ENCODE measurements at places on chromosomes 7 and 10. TPM values are rescaled to one million over a fixed set of nuclear protein-coding genes. Genes with fewer than 3 reads are reported as not detected.

The FAM25A gene
- not detected for total RNA-seq

The SKAP2 gene
- 11.2 TPM for total RNA-seq

The TRIM50 gene
- not detected for total RNA-seq

DNA sequence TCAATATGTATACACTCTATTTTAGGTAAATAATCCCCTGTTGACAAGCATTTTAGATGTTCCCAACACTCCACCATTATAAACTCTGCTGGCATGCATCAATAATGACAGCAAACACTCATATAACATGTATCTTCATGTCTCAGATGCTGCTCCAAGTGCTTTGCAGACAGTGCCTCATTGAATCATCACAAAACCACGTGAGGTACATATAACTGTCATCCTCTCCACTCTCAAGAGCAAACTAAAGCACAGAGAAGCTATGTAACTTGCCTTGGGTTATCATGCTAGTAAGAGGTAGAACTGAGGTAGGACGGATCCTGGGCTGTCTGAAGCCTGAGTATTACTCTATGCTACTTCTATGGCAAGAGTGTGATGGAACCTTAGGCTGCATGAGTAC is 72.5 kb upstream of the GSDME start:
- H3K4me3 ChIP-seq, result no peak overlapping the region
- H3K27ac ChIP-seq, result no peak overlapping the region
- DNase-seq, result no peak
- H3K36me3 ChIP-seq, result no peaks in the 10 kb centered on the region

DNA sequence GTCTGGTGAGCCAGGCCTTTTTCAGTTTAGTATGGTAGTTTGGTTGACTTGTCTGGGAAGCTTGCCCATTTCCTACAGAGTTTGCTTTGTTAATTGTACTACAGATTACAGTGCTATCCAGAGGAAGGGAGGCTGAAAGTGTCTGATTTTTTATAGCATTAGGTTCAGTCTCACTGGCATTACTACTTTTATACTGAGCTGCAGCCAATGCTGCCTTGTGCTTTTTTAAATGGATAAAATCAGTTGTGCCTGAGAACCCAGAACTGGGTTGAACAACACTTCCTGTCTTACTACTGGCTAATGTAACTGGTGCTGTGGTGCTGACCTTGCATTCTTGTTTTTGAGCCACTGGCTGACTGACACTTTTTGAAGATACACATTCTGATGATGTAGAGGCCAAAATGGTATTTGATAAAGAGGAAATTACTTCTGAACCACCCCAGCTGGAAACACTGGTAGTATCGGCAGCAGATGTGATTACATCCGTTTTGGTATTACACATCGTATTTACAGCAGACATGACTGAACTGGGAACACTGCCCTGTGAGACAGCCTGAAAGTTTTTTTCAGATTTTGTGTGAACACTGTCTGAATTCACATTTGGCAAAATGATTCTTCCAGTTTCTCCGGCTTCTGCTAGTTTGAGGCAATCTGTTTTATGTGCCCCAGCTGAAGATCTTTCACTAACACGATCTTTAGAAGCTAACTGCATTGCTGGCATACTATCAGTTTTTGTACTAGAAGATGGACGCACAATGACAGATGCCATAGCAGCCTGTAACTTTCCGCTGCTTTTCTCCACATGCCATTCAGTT is 74.1 kb downstream of the NRBF2 start:
- H3K4me3 ChIP-seq, result peak overlapping the region; percentile 2
- no peak for DNase-seq
- H3K27ac ChIP-seq, result peak overlapping the region; percentile 64
- H3K27me3 ChIP-seq, result no peaks in the 10 kb centered on the region
- H3K36me3 ChIP-seq, result peaks cover 10% of the 10 kb centered on the region
- H3K4me1 ChIP-seq, result no peaks in the 10 kb centered on the region

GRCh38 chr7:118148930-118149329 is 35.0 kb upstream of the LSM8 start:
- H3K36me3 ChIP-seq, result no peaks in the 10 kb centered on the region
- H3K4me1 ChIP-seq, result no peaks in the 10 kb centered on the region
- DNase-seq, result no peak
- no peak overlapping the region for H3K4me3 ChIP-seq

- peaks cover 34% of the 10 kb centered on the region for H3K4me1 ChIP-seq
- no peak for DNase-seq
- no peak overlapping the region for H3K4me3 ChIP-seq
- H3K27me3 ChIP-seq, result no peaks in the 10 kb centered on the region
- no peaks in the 10 kb centered on the region for H3K36me3 ChIP-seq
Measured at GRCh38 chr7:37433166-37433565, 15.5 kb downstream of the ELMO1 start.

DNA sequence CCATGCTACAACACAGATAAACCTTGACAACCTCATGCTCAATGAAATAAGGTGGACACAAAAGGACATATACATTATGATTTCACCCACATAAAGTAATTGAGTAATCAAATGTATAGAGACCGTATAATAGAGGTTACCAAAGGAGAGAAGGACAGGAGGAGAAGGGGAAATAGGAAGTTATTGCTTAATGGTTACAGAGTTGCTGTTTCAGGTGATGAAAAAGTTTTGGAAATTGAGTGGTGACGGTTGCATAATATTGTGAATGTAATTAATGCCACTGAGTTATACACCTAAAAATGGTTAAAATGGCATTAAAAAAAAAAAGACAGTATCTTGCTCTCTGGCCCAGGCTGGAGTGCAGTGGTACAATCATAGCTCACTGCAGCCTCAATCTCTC is 1.5 kb upstream of the OGDH start:
- H3K36me3 ChIP-seq, result no peaks in the 10 kb centered on the region
- no peak for DNase-seq
- H3K4me3 ChIP-seq, result no peak overlapping the region
- no peaks in the 10 kb centered on the region for H3K4me1 ChIP-seq

DNA sequence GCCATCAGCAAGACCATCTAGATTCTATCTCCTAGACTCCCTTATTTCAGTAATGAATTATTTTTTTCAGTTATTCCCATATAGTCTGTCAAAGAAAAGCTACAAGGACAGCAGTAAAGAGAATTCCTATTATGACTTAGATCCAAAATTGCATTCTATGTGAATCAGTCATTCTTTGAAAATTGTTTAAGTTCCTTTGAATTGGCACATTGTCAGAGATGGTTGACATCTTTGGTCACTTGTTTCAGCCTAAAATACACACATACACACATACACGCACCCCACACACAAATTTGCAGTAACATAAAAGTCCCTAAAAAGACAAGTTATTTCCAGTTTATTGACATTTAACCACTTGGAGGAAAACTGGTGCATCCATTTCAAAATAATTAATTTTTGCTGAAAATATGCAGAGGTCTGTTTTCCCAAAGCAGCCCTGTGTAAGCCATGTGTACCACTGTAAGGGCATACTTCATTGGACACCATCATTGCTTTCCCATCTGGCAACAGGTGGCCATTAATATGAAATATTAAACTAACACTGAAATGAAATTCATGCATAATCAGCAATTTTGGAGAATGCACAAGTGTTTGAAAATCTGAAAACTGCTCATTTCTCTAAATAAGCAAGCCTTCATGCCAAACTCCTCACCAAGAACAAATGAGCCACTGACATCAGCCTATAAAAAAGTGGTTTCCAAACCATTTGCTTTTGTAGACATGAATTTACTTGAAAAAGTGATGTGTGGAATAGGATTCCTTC is 121.7 kb upstream of the COL1A2 start:
- no peak for DNase-seq
- peaks cover 3% of the 10 kb centered on the region for H3K4me1 ChIP-seq
- H3K4me3 ChIP-seq, result no peak overlapping the region
- H3K36me3 ChIP-seq, result no peaks in the 10 kb centered on the region

GRCh38 chr7:36315309-36315944 is 74.2 kb upstream of the ANLN start:
- H3K27me3 ChIP-seq, result no peaks in the 10 kb centered on the region
- H3K36me3 ChIP-seq, result no peaks in the 10 kb centered on the region
- H3K4me3 ChIP-seq, result no peak overlapping the region
- DNase-seq, result no peak

GRCh38 chr10:43872644-43873043 is 224.0 kb upstream of the ZNF32 start:
- no peaks in the 10 kb centered on the region for H3K27me3 ChIP-seq
- no peak overlapping the region for H3K4me3 ChIP-seq
- H3K36me3 ChIP-seq, result no peaks in the 10 kb centered on the region
- DNase-seq, result no peak
- H3K4me1 ChIP-seq, result peaks cover 20% of the 10 kb centered on the region

- no peak overlapping the region for H3K4me3 ChIP-seq
- H3K27me3 ChIP-seq, result no peaks in the 10 kb centered on the region
- H3K36me3 ChIP-seq, result no peaks in the 10 kb centered on the region
- no peak overlapping the region for H3K27ac ChIP-seq
- DNase-seq, result no peak
- no peaks in the 10 kb centered on the region for H3K4me1 ChIP-seq
Measured at GRCh38 chr7:70036695-70037094, 438.4 kb downstream of the AUTS2 start.

GRCh38 chr7:36809510-36809909 is 85.2 kb upstream of the AOAH start:
- no peaks in the 10 kb centered on the region for H3K27me3 ChIP-seq
- H3K36me3 ChIP-seq, result no peaks in the 10 kb centered on the region

DNA sequence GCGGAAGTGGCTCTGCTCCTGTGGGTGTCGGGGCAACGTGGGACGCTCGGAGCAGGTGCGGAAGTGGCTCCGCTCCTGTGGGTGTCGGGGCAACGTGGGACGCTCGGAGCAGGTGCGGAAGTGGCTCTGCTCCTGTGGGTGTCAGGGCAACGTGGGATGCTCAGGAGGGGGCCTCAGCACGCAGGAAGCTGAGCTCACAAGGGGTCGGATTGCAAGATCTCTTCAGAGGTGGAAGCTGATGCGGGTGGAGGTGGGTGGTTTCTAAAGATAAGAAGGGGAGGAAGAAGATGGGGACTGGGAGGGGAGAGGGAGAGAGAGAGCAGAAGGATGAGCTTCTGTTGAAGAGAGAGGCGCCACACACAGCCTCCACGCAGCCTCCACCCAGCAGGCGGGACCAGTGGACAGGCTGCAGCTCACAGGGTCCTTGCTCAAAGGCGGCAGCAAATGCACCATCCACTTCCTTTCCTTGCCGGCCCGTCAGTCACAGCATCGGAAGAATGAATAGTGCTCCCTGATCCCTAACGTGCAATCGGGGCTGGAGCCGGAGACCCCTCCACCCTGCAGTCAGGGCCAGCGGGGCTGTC is 78.7 kb downstream of the PTPRN2 start:
- no peaks in the 10 kb centered on the region for H3K27me3 ChIP-seq
- H3K27ac ChIP-seq, result no peak overlapping the region
- H3K4me3 ChIP-seq, result no peak overlapping the region
- no peaks in the 10 kb centered on the region for H3K36me3 ChIP-seq

DNA sequence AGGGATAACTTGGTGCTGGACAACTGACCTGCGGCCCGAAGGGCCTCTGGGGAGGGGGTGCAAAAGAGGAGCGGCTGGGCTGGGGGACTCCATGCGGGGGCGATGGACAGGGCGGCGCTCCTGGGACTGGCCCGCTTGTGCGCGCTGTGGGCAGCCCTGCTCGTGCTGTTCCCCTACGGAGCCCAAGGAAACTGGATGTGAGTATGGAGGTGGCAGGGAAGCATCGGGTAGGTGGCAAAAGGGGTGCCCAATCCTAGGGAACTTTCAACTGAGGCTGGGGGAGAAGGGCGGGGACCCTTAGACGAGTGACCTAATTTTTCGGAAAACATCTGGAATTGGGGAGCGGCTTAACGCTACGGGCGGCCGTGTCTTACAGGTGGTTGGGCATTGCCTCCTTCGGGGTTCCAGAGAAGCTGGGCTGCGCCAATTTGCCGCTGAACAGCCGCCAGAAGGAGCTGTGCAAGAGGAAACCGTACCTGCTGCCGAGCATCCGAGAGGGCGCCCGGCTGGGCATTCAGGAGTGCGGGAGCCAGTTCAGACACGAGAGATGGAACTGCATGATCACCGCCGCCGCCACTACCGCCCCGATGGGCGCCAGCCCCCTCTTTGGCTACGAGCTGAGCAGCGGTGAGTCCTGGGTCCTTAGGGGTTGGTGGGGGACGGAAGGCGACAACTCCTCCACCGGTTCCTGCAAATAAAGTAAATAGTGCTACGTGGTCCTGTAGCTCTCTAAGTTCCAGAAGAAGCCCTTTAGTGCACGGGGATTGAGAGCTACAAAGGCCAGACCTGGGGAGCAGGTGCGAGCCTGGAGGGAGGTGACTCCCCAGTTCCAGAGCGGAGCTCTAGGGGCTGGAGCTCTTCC is 622 bp downstream of the WNT16 start:
- no peaks in the 10 kb centered on the region for H3K4me1 ChIP-seq
- no peak overlapping the region for H3K27ac ChIP-seq
- peaks cover 18% of the 10 kb centered on the region for H3K27me3 ChIP-seq
- H3K36me3 ChIP-seq, result no peaks in the 10 kb centered on the region

DNA sequence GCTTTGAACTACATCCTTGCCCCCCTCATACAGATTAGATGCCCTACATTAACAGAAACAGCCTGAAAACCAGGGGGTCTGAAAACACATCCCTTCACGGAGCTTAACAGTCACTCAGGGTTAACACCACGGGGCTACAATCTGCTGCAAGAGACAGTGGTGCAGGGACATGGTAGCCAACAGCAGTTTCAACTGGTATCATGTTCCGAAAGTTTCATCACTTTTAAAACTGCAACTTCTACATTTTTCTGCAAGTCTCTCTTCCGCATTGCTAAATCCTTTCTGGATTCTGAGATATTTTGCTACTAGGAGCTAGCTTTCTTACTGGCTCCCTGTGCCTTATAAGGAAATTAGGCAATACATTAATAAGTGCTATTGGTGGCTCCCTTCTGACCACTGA is 92.6 kb downstream of the JAZF1 start:
- H3K27me3 ChIP-seq, result no peaks in the 10 kb centered on the region
- H3K4me1 ChIP-seq, result no peaks in the 10 kb centered on the region
- DNase-seq, result no peak
- no peaks in the 10 kb centered on the region for H3K36me3 ChIP-seq

GRCh38 chr10:74921744-74922143 is 95.3 kb downstream of the KAT6B start:
- H3K27ac ChIP-seq, result peak overlapping the region; percentile 87
- no peaks in the 10 kb centered on the region for H3K27me3 ChIP-seq
- H3K4me3 ChIP-seq, result no peak overlapping the region
- DNase-seq, result no peak

GRCh38 chr10:31723106-31723750 is 205.4 kb downstream of the ARHGAP12 start:
- no peaks in the 10 kb centered on the region for H3K27me3 ChIP-seq
- DNase-seq, result no peak
- H3K4me3 ChIP-seq, result no peak overlapping the region
- no peaks in the 10 kb centered on the region for H3K4me1 ChIP-seq

- no peaks in the 10 kb centered on the region for H3K36me3 ChIP-seq
- H3K4me3 ChIP-seq, result no peak overlapping the region
- no peaks in the 10 kb centered on the region for H3K4me1 ChIP-seq
- no peak for DNase-seq
- H3K27me3 ChIP-seq, result no peaks in the 10 kb centered on the region
- no peak overlapping the region for H3K27ac ChIP-seq
Measured at GRCh38 chr7:44935583-44935982, 43.2 kb downstream of the MYO1G start.

DNA sequence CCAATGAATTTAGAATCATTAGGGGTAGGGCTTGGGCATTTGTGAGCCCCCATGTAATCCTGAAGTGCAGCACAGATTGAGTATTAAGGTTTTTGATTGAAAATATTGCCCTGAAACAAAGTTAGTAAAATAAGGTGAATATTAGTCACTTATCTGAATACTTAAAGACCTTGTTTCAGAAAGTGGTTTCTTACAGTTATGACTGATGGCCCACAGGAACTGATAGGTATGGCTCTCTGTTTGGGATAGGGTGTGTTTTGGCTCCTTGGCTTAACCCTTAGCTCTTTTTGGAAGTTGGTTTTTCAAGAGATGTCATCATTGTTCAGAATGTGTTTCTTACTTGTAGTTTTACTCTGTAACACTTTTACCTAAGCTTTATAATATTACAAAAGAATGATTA is 34.8 kb downstream of the MDFIC start:
- no peaks in the 10 kb centered on the region for H3K27me3 ChIP-seq
- no peaks in the 10 kb centered on the region for H3K4me1 ChIP-seq
- no peak overlapping the region for H3K27ac ChIP-seq
- no peak for DNase-seq
- H3K36me3 ChIP-seq, result no peaks in the 10 kb centered on the region

All from right atrium auricular region (tissue), 2 donors.